Ovary (tissue), 10 donors: ENCODE measurements at places on chromosomes 11 and 22.

DNA sequence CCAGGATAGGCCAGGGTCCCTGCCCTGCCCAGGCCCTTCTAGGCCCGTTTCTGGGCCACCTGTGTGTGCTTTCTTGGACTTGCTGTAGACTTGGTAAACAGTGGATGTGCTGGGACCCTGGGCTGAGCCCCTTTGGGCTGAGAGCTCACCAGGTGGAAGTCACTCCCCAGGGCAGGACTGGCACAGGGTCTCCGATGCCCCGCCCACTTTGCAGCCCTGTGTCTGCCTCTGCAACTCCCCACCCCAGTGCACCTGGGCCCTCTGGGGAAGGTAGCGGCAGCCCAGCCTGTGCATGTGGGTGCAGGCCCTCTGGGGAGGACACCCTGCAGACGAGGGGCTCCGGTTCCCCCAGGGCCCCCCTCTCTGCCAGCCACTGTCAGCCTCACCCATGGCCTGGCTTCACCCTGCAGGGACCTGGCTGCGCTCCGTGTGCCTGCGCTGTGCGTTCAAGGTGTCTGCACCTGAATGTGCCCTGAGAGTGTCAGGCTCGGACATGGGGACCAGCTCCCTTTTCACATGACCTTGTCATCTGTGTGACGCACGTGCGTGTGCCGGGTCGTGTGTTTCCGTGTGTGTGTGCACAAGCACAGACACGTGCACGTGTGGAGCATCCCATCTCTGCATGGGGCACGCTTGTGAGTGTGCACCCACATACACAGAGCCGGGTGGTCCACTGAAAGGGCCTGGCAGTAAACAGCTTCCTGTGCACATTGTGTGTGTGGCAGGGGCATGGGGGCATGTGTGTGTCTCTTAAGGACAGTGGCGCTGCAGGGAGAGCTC is 118.5 kb downstream of the KCNQ1OT1 start:
- peak; percentile 14 for DNase-seq

DNA sequence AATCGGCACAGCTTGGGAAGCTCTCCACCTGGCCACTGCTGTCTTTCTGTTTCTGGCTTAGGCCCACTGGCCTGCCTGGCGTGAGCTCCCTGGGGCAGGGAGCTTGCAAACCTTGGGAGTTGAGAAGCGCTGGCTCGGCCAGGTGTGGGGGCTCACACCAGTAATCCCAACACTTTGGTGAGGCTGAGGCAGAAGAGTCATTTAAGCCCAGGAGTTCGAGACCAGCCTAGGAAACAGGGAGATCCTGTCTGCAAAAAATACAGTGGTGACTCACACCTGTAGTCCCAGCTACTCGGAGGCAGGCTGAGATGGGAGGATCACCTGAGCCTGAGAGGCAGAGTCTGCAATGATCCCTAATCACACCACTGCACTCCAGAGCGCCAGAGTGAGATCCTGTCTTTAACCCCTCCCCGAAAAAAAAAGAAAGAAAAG is 4.0 kb downstream of the AP5B1 start:
- no peak for DNase-seq

DNA sequence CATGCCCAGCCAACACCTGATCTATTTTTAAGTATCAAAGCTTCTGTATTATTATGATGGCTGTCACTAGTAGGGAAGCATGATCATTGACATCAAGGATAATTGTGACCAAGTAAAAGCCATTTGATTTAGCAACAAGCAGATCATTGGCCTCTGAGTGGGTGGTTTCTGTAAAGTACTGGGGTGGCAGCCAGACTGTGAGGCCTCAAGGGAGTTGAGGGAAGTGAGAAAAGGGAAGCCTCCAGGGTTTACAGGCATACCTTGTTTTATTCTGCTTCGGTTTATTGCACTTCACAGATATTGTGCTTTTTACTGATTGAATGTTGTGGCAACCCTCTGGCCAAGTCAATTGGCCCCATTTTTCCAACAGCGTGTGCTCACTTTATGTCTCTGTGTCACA is 60.1 kb downstream of the PRR5L start:
- no peak for DNase-seq

- no peak for DNase-seq
Measured at GRCh38 chr22:23233752-23234408, 53.6 kb downstream of the BCR start.

DNA sequence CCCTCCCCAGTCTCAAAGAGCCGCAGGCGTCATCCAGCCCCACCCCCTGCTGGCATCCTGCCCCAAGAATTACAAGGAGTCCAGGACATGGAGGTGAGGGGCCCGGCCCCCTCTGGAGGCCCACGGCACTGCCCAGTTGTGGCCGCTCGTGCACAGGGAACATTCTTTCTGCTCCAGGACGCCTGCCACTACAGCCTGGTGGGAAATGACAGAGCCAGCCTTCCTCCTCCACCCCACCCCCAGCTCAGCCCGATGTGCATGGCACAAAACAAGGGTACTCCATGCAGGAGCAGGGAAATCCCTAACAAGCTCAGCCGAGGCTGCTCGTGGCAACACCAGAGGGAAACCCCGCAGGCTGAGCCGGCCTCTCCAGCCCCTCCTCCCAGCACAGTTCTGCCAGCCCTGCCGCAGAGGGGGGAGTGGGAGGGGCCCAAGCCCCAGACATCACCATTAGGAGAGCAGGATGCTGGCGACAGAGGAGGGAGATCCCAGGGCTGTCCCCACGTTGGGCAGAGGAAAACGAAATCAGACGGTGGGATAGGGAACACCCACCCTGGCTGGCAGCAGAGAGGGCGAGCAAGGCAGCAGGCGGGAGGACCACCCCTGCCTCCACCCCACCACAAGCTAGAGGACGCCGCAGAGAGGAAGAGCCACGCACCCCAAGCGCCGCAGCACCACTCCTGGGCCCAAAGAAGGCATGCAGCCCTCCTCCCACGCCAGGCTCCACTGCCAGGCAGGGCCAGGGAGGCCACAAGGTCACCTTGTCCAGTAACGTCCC is 10.0 kb downstream of the IGSF9B start:
- peak; percentile 50 for DNase-seq

DNA sequence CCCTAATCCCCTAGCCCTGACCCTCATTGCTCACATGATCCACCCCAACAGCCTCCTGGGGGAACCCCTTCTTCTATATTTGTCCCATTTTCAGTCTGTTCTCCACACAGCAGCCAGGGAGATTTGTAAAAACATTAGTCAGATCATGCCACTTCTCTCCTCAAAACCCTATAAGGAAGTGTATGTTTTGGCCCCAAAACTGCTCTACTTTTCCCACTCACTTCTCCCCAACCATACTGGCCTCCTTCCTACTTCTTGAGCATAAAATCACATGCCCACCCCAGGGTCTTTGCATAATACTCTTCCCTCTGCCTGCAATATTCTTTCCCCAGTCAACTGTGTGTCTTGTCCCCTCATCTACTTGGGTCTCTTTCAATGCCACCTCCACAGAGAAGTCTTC is 4.7 kb upstream of the SLC22A12 start:
- no peak for DNase-seq

DNA sequence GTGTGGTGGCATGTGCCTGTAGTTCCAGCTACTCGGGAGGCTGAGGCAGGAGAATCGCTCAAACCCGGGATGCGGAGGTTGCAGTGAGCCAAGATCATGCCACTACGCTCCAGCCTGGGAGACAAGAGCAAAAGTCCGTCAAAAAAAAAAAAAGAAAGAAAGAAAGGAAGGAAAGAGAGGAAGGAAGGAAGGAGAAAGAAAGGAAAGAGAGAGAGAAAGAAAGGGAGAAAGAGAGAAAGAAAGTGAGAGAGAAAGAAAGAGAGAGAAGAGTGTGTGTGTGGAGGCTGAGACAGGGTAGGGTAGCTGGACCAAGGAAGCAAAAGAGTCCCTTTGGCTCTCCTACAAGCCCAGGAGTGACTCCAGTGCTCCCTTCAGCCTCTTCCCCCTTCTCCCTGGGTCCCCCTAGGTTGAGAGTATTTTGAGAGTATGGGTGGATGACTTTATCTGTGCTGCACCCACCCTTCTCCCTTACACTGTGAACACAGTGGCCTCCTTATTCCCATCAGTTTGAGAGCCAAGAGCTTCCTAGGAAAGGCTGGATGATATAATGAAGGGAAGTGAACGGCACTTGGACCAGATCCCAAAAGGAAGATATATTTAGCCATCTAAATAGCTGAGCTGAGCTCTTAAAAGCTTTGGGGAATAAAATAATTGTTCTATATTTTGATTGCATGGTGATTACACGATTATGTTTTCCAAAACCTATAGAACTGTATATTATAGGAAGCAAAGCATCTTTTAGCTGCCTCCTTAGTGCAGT is 9.5 kb upstream of the DENND5A start:
- no peak for DNase-seq
